Foreskin fibroblast (primary cell): ENCODE measurements at places on chromosomes 1 and 21.

DNA sequence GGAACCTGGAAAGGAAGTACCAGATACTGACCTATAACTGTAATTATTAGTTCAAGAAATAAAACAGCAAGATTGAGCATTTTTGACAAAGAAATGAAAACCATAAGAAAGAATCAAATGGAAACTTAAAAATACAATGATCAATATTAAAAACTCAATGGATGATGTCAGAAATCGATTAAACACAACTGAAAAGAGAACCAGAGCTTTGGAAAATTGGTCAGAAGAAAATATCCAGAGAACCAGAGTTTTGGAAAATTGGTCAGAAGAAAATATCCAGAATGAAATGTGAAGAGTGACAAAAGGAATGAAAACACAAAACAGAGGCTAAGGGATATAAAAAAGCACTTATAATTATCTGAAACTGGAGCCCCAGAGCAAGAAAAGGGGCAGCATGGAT, 438.6 kb downstream of the AJAP1 start:
- DNase-seq: no peak

- no peak for DNase-seq
Measured at GRCh38 chr1:6008084-6008415, 15.8 kb upstream of the NPHP4 start.

- peak; percentile 68 for DNase-seq
Measured at GRCh38 chr1:197614916-197615692, 160.2 kb downstream of the DENND1B start.

- DNase-seq: no peak
Measured at GRCh38 chr1:44523593-44524591, 118.8 kb downstream of the RNF220 start.

DNA sequence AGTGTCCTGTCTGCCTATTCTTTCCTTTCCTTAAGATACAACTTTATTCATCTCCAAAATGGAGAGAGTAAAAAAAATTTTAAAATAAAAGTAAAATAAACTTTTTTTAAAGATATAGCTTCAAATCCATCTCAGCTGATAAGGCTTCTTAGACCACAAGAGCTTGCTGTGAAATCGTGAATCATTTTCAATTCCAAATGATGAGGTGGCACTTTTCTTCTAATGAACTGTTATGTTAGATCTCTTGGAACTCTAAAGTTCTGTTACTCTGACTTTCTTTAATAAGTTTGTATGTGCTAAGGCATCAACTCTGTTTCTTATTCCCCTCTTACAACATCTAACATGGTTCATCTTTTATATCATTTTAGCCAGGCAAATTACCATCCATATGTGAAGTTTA, 4.5 kb downstream of the SH3GLB1 start:
- DNase-seq: peak; percentile 12

GRCh38 chr1:33257207-33257771, 997 bp downstream of the ZNF362 start:
- peak; percentile 52 for DNase-seq

DNA sequence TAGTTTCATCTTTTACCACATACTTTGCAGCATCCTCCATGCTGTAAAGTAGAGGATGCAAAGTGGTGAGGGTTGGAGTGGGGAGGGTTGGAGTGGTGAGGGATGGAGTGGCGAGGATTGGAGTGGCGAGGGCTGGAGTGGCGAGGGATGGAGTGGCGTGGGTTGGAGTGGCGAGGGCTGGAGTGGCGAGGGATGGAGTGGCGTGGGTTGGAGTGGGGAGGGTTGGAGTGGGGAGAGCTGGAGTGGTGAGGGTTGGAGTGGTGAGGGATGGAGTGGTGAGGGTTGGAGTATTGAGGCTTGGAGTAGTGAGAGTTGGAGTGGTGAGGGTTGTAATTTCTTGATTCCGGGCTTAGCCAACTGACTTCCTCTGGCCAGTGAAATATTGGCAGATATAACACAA, 618.3 kb downstream of the MRPL39 start:
- no peak for DNase-seq

- DNase-seq: peak; percentile 23
Measured at GRCh38 chr1:247357052-247357780, 25.5 kb upstream of the ZNF496 start.

GRCh38 chr21:28554660-28555475, 437.8 kb downstream of the LTN1 start:
- DNase-seq: no peak

DNA sequence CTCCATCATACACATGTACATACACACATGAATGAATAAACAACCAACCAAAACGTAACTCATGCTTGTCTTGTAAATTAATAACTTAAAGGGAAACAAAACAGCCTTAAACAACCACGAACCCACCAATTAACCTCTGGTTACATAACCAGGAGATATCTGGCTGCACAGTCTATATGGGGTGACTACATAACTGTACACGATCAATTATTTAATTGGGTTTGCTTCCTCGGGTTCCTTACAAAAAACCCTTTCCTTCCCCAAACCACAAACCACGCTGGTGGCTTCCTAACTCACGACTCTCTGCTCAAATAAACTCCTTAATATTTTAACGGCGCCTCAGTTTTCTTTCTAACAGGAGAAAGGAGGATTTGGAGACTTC, 744 bp downstream of the ZNF670 start:
- peak; percentile 5 for DNase-seq

DNA sequence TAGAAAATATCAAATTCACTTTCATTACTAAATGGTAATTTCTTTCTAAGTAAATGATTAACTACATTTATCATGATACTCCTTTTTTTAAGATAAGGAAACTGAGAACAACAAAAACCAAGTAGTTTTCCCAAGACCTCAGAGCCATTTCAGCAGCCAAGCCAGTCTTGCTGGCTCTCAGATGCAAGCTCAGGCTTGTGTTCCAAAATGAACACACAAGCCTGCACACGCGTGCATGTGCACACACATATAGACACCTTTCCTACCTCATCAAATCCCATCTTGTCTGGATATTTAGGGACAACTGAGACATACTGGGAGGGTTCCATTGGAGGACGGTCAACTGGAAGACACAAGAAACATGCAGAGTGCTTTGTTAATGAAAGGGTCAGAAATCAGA, 83.0 kb downstream of the COLGALT2 start:
- no peak for DNase-seq

- DNase-seq: no peak
Measured at GRCh38 chr1:11851180-11851579, 3.6 kb upstream of the NPPA start.

DNA sequence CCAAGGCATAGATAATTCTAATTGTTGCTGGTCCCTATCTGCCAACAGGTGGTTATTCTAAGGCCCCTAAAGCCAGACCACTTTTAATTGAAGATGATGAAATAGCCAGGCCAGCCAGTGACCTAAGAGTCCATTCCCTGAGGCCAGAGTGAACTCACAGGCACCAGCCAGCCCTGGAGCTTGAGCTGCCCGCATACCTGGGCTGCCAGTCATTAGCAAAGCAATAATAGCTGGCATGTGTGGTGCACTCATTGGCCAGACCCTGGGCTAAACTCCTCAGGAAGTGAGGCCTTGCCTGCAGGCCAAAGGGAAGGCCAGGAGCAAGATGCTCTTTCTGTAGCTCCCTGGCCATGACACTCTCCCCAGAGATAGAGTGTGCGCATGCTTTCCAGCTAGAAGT, 180.4 kb upstream of the KLHDC7A start:
- DNase-seq: no peak

DNA sequence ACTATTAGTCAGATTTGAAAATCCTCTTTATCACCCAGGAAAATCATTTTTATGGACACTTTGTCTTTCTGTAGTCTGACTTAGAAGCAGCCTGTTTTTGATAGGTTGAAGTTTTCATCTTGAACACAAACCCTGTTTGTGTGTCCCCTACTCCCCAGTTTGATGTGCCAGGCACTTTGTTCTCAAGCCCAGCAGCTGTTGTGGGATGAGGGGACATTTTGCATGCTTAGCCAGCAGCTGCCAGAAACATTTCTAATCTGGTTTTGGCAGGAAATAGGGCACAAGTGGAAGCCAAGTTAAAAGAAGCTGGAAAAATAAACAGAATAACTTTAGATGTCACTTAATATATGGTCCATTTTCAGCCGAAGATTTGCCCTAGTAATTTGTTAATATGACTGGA, 29.9 kb downstream of the ACTN2 start:
- DNase-seq: no peak

DNA sequence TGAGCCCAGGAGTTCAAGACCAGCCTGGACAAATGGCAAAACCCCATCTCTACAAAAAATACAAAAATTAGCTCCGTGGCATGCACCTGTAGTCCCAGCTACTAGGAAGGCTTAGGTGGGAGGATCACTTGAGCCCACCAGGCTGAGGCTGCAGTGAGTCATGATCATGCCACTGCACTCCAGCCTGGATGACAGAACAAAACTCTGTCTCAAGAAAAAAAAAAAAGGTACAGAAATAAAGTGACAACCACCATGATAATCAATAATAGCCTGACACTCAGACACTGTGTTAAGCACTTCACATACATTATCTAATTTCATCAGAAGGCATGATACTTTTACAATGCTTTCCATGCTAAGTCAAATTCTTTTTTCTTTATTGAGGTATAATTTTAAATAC, 53.1 kb downstream of the ST7L start:
- no peak for DNase-seq

DNA sequence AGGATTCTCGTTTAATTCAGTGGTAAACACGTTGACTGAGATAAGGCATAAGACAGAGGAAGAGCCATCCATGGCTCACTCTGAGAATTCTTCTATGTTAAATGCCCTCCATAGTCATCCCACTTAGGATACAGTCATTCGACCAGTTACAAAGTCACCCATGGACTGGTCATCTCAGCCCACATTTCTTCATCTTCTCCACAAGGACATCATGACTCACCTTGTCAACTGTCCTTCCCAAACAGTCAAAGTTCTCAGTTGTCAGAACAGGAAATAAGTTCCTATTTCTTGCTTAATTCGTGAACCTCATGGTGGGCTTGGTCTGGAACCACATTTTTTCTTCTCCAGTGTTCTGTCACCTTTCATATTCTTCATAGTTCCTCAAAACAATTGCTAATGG, 133.2 kb downstream of the TGFB2 start:
- no peak for DNase-seq

GRCh38 chr1:201496296-201496690, 10.6 kb downstream of the CSRP1 start:
- peak; percentile 24 for DNase-seq

GRCh38 chr21:45258466-45258865, 29.2 kb downstream of the POFUT2 start:
- no peak for DNase-seq

GRCh38 chr21:38284216-38284615, 27.4 kb downstream of the KCNJ15 start:
- DNase-seq: no peak

GRCh38 chr1:68506386-68506785, 9.5 kb upstream of the DEPDC1 start:
- DNase-seq: no peak

DNA sequence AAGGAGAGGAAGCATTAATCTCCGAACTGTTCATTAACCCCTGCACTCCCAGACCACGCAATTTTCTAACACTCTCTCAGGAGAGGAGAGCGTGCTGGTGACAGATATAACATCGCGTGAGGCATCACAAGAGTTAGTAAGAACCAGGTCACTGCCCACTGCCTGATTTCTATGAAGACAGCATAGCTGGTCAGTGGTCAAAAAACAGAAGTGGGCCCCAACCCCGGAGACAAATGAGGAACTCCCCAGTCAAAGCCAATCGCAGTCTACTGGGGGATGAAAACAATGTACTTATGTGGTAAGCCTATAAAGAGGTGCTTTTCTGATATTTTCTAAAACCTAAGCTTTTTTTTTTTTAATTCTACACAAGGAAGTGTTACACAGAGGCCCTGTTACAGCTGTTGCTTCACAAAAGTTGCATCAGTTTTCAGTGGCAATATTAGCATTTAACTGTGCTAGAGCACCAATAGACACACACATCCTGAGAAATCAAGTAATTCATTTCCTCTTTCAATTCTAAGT, 231.8 kb upstream of the IRF2BP2 start:
- DNase-seq: peak; percentile 47

- no peak for DNase-seq
Measured at GRCh38 chr1:44832056-44832705, 10.9 kb downstream of the PTCH2 start.

- DNase-seq: peak; percentile 5
Measured at GRCh38 chr1:87867626-87868025, 538.9 kb downstream of the LMO4 start.

GRCh38 chr1:108537976-108538375, 21.9 kb upstream of the EEIG2 start:
- no peak for DNase-seq

GRCh38 chr1:21317035-21317689, 26.9 kb upstream of the ECE1 start:
- peak; percentile 88 for DNase-seq

DNA sequence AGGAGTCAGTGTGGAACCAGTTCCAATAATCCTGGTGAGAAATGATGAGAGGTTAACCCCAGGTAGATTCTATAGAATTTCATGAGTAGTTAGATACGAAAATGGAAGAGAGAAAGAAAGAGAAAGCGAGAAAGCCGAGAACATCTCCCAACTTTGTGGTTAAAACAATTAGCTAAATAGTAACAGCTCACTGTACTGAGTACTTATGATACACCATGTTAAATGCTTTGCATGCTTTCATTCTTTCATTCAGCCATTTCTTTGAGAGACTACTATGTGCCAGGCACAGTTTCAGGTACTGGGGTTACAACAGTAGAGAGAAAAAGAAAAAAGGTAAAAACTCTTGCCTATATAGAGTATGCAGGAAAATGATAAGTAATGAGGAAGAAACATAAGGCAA, 109.7 kb upstream of the SYT6 start:
- DNase-seq: no peak

GRCh38 chr21:16584756-16585155, 855.0 kb downstream of the USP25 start:
- DNase-seq: no peak

DNA sequence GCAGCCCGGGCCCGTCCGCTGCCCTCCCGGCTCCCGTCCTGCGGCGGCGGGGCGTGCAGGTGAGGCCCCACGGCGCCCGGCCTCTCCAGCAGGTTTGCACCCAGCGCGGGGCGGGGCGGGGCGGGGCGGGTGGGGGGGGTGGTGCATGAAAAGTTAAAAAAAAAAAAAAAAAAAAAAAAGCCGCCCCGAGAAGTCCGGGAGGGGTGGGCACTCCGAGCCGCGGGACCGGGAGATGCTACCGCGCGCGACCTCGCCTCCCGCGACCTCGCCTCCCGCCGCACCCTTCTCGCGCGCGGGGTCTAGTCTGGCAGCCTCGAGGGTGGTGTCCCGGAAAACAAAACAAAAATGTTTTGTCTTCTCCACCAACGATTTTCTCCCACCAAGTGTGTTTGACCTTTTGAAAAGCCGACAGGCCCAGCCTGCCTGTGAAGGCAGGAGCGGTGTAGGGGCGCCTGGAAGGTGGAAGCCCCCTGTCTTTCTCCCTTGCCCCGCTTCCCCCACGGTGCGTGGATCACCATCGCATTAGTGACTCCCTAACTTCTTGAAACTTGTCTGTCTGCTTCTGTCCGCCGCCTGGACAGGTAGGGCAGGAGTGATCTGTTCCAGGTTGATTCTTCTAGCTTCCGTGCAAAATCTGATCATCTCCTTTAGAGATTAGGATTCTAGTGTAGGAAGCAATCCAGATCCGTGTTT, 569 bp downstream of the RCAN3 start:
- peak; percentile 16 for DNase-seq

GRCh38 chr1:2179283-2180013, 15.1 kb downstream of the FAAP20 start:
- no peak for DNase-seq

GRCh38 chr1:61254634-61255357, 172.4 kb downstream of the NFIA start:
- peak; percentile 77 for DNase-seq
